NCI-H2029 treated with DMSO at 0.1 percent for 48 hours (cell line): ENCODE measurements at places on chromosomes 2 and 18.
A peak's percentile ranks its signal among the peaks of the same experiment; 100 is the strongest.

GRCh38 chr2:142591420-142591819 lies 286.0 kb upstream of the KYNU start:
- DNase-seq: no peak

GRCh38 chr2:224956706-224957105 lies 85.6 kb downstream of the DOCK10 start:
- DNase-seq: peak; percentile 12

DNA sequence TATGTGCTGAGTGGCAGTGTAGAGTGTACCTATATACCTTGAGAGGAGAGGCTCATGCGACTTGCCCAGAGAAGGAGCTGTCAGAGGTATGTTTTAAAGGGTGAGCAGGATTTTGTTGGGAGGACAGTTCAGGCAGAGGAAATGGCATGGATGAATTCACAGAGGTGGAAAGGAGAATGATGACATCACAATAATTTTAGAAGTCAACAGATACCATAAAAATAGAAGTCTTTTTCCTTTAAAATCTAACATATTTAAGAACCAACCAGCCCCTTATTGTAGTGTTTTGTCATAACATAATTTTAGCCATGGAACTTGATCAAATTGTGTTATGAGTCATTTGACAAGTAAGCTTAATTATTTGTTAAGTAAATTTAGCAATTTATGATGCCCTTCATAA lies 538.1 kb upstream of the GYPC start:
- DNase-seq: no peak

- DNase-seq: no peak
Measured at GRCh38 chr2:43415592-43415991, 180.2 kb downstream of the THADA start.

- no peak for DNase-seq
Measured at GRCh38 chr2:162938387-162938786, 99.8 kb upstream of the KCNH7 start.

GRCh38 chr2:48699348-48699930 lies 56.1 kb downstream of the LHCGR start:
- DNase-seq: no peak

- no peak for DNase-seq
Measured at GRCh38 chr2:104812286-104812685, 41.6 kb upstream of the POU3F3 start.

DNA sequence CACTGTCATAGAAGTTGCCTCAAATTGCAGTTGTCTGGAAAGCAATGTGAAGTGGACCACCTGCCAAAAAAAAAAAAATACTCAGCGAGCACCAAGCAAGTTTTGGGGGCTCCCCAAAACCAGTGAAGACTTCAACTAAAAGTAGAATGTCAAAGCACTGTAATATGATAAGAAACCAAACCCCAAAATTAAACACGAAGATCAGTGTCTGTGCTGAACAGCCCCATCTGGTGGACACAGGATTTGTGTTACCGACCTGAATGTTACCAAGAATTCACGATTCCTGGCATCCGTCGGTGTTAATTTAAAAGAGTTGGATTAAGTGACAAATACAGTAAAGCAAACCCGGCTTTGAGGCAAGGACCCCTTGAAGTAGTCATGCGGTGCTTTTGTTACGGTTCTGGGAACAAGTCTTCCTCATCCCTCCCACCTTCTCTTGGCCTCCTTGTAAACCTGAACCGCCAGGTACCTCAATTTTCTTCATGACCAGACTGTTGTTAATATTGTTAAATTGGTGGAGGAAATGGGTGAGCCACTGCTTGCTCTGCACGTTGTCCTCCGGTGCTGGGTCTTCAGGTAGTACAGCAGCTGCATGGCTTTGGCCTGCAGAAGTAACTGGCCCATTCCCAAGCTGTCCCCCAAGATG lies 31.3 kb upstream of the SSB start:
- DNase-seq: no peak

GRCh38 chr2:122168799-122169198 lies 413.3 kb downstream of the TSN start:
- DNase-seq: no peak

DNA sequence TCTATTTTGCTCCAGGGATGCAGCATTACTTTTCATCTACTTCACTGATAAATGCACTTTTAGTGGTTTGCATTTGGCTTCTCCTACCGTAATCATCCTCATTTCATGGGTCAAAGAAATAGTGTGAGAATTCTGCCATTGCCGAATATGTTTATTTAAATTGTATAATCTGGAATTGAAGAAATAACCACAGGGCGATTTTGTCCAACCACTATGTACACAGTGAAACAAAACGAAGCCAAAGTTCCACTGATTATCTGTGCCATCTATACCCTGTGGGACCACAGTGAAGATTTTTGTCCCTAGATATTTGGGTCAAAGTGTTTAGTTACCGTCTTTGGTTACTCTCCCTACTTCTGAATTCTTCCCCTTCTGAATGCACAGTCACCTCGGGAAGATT lies 888.6 kb upstream of the NRXN1 start:
- DNase-seq: no peak

DNA sequence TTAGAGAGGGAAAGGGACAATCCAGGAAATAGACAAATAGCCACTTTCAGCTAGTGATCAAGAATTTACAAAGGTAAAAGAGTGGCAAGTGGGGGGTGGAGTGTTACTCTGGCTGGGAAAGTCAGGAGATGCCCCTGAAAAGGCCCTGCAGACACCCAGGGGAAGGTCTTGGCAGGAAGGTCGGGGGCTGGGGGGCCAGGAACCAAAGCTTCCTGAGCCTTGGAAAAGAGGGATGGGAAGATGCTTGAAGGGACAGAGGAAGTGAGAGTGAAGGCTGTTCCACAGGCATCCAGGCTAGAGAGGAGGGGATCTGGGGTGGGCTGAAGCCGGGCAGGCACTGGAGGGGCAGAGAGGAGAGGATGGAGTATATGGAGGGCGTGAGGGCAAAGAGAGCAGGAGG lies 3.9 kb upstream of the TMEM37 start:
- DNase-seq: no peak

- DNase-seq: no peak
Measured at GRCh38 chr2:100615471-100615870, 52.7 kb downstream of the PDCL3 start.

DNA sequence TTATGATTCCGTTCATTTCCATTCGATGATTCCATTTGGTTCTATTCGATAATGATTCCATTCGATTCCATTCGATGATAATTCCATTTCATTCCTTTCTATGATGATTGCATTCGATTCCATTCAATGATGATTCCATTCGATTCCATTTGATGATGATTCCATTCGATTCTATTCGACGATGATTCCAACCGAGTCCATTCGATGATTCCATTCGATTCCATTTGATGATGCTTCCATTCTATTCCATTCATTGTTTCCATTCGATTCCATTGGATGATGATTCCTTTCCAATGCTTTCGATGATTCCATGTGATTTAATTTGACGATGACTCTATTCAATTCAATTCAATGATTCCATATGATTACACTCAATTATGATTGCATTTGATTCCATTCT lies 1093.5 kb downstream of the RPIA start:
- DNase-seq: no peak

DNA sequence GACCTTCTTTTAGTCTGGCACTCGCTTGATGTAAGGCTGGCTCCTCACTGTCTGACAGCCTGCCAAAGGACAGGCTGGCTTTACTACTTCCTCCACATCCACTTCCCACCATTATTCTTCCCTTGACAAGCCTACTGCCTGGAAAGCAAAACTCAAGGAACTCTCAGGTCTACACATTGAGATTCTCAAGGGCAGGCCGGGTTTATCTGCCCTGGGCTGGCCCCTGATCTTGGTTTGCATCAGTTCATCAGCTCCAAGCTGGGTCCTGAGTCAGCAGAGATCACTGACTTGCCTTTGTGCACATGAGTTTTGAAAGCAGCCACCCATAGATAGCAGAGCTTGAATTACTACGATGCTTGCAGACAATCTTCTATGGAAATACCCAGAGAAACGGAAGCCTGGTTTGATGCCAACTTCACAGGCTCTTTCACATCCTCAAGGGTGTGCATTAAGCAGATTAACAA lies 53.9 kb downstream of the KCTD18 start:
- no peak for DNase-seq

DNA sequence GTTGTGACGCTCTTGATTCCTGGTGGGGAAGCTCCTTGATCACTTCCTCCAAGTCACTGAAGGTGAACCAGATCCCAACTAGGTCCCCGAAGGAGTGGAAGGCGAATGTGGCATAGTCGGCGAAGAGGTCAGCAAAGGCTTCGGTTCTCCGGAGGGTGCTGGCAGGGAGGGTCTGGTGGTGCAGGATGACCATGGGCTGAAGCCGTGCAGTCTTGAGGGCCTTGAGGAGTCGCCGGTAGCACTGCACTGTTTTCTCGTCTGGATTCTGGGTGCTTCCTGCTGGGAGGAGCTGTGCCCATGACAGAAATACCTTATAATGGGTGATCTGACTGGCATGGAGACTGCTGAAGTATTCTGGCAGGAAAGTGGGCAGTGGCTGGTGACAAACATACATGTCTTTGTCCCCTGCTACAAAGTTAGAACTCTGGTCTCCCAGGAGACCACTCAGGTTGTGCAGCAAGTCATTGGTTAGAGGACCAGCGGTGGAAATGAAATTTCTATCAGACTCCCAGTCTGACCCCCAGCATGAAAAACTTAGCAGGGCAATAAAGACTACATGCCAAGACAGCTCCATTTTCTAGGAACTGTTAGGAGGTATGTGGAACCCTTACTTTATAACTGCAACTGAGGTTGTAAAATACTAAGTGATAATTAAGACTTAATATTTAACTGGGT lies at the start of gene LCT:
LCT (minus strand) TSS at position 589 of the 675 bp plus-strand sequence; CDS start at position 574, 15 bp downstream.
- no peak for DNase-seq

DNA sequence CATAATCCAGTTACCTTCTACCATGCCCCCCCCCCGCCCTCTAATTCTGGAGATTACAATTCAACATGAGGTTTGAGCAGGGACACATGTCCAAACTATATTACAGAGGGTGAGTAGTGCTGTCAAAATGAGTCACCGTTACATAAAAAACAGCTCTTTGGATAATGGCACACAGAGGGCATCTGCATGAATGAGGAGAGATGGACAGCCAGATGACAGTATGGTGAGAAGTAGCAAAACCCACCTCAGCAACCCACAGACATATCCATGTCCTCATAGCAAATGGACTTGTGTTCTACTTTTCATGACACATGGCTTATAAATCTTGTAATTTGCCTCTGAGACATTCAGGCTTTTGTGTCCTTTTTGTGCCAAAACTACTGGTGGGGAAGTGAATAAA lies 132.0 kb downstream of the EML6 start:
- DNase-seq: no peak

DNA sequence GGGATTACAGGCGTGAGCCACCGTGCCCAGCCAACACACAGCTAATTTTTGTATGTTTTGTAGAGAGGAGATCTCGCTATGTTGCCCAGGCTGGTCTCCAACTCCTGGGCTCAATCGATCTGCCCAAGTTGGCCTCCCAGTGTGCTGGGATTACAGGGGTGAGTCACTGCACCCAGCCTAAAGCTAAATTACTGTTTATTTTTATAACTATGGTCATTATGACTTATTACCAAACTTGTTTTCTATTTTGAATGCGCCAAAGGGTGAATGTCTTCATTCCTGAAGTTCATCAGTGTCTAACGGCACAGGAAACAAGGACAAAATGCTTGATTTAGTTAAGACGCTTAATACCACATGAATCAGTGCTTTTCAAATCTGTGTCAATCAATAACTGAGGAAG lies 38.9 kb upstream of the GREB1L start:
- DNase-seq: no peak

DNA sequence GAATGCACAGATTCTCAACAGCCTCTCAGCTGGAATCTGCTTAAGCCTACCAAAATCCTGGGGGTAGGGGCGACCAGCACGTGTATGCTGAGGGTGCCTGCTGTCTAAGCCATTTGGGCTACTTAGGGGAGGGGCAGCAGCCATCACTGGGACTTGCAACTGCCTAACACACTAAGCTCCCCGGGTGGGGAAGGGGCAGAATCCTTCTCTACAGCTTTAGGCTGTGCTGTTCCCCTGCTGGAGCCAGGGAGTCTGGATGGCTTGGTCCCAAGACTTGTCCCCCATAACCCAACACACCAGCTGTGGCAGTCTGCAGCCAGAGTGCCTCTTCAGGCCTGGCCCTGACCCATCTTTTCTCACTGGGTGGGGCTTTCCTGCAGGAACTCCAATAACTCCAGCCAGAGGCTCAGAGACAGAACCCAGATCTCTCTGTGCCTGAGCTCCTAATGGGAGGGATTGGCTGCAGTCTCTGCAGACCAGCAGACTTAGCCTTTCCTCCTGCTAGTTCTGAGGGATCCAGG lies 305.4 kb upstream of the RND3 start:
- no peak for DNase-seq

DNA sequence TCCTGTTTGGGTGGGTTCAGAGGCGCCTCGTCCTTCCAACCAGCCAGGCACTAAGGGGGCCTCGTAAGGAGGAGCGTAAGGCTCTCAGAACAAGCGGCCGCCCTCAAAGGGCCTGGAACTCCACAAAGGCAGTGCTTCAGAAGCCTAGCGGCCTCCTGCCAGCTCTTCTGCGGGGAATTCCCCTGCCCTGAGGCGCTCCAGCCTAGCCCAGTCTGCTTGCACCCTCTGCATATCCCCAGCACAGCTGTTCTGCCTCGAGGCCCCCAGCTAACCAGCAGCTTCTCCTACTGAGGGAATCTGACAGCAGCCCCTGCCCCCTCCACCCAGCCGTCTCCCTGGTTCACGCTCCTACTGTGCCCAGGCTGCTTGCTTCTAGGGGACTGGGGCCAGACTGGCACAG lies 265.9 kb downstream of the TFCP2L1 start:
- DNase-seq: no peak

GRCh38 chr2:159179096-159179495 lies 107.4 kb downstream of the WDSUB1 start:
- no peak for DNase-seq

DNA sequence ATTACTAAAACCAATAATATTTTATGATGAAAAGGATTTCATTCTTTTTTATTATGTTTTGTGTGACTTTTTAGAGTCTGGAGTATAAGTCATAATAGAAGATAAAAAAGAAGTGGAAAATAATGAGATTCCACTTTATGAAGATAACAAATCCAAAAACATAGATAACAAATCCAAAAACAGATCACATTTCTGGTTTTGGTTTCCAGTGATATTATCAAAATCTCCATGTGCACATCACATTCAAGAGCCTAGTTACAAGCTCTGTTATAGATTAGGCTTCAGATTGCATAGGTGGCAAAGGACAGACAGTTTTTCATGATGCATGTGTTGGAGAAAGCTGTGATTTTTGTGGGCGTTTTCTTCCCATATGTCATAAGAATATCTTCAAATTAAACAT lies 648.2 kb downstream of the STK39 start:
- DNase-seq: no peak

DNA sequence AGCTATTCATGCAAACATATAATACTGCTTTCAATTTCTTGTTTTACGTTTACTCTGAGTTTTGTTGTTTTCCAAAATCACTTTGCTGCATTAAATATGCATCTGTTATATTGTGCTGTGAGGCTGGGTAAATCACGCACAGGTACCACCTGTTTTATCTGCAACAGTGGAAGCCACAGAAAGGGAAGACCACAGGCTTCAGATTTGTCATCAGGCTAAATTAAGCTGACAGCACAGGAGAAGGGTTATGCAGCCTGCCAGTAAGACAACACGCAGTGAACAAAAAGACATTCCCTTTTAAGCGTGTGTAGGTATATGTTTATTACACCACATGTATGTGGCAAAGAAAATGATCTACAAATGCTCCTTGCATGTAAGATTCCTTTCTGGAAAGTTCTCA lies 38.2 kb downstream of the ZNF516 start:
- DNase-seq: no peak
